Trophoblast cell (in vitro differentiated cells and primary cell): ENCODE measurements at places on chromosomes 1 and 21.
A peak's percentile ranks its signal among the peaks of the same experiment; 100 is the strongest.

GRCh38 chr21:45607021-45607908 lies 36.3 kb upstream of the PCBP3 start:
- DNase-seq, result no peak

GRCh38 chr1:3034728-3035562 lies 13.7 kb downstream of the ACTRT2 start:
- DNase-seq, result no peak

GRCh38 chr1:54976747-54977146 lies 3.7 kb upstream of the TMEM61 start:
- DNase-seq, result no peak

DNA sequence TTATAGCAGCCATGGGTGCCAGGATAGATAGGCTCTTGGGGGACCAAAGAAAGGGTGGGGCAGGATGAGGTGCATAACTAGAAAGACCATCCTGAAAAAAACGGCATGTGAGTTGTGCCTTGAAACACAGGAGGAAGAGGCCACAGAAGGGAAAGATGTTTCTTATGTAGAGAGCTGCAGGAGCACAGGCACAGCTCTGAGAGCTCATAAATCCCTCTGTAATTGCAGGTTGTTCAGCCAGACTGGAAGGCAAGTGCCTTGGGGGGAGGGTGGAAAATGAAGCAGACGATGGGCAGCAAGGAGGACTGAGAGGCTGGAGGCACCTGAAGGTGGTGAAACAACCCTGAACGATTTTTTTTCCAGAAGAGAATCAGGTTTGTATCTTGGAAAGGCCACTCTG lies 170.7 kb downstream of the NR5A2 start:
- DNase-seq, result no peak

GRCh38 chr1:183630748-183631147 lies 4.8 kb downstream of the ARPC5 start:
- no peak for DNase-seq

GRCh38 chr1:67586596-67586995 lies 98.4 kb upstream of the GADD45A start:
- peak; percentile 11 for DNase-seq

GRCh38 chr21:42231756-42232155 lies 12.8 kb downstream of the ABCG1 start:
- DNase-seq, result no peak

- DNase-seq, result no peak
Observed at GRCh38 chr1:8552820-8553397, 235.0 kb downstream of the SLC45A1 start.

DNA sequence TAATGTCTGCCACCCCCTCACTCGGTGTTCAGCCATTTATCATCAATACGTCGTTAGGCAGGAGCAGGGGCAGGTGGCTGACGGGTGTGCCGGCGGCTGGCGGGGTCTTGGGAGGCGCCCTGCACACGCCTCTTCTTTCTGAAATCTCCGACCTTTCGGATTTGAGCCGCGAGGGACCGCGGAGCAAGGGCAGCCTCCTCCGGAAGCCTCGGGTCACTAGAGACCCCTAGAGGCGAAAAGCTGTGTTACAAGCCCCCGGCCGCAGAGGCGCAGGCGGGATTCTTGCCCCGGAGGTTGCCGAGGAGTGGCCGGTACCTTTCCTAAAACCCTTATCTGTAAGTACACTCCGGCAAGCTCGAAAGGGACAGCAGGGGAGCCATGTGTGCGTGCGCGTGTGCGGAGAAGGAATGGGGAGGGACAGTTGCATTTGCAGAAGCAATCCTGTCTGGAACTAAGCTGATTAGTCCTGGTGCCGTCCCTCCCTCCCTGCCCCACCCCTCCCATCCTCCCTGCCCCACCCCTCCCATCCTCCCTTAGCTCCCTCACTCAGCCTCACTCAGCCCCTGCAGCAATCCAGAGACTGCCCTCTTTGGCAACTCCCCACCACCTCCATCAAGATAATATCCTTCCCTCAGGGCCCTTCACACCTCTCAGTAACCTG lies 11.0 kb downstream of the BRINP2 start:
- DNase-seq, result peak; percentile 88

DNA sequence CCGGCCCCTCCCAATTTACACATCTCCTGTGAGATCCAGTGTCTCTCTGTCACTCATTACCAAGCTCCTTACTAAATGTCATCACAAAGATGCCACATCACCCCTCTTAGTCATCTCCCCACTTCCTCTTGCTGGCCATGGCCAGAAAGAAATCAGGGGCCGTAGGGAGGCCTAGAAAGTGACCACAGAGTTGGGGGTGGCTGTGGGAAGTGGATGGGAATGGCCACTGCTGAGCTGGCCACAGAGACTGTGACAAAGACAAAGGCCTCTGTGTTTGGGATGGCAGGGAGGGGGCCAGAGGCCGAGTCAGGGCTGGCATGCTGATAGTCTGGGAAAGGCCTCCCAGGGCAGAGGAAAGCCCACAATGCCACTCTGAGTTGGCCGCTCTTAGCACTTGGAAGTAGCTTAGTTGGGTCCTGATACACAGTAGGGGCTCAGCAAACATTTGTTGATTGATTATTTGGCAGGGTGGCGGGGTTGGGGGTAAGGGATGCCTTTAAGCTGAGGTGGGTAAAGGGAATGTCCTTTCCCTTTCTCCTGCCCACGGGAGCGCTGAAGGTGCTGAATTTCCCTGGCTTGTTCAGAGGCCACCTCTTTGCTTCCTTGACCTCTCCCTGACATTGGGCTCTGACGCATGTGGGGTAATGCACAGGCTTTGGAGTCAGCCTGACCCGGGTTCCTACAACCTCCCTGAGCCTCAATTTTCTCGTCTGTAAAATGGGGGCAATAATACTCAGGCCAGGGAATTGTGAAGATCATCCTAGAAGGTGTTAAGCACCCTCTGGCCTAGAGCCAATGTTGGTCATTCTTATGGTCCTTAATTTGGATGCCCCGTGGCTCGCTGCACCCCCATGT lies 13.2 kb downstream of the NAV1 start:
- peak; percentile 41 for DNase-seq

DNA sequence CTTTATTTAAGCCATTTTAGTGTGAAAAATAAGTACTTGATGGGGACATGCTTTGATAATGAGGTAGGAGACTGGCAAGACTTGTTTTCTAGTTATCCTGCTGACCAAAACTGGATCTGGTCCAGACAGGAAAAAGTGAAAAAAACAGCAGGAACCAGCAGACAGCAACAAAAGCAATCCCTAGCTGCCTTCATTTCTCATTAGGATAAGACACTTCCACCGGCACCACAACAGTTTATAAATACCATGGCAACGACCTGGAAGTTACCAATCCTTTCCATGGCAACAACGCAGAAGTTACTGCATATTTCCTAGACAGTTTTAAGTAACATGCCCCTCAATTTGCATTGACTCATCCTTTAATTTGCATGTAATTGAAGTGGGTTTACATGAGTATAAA lies 993.8 kb upstream of the NCAM2 start:
- DNase-seq, result no peak

DNA sequence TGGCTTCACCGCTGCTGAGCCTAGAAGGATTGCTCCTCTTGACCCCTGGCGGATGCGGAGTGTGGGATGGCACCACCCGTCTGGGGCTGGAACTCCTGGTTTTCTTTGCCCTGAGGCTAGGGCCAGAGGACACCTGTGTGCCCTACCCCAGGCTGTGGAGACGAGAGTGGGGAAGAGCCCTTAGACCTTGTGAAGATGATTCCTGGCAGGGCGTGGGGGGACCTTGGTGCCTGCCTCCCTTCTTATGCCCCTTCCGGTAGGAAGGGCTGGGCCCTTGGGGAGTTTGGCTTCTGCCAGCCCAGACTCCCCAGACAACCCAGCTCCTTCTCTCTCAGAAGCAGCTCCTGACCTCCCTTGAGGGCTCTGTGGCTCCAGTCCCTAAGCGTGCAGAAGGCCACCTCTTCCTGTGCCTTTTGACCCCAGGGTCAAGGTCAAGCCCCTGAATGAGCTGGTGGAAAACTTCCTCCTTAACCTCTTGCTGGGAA lies 891 bp downstream of the RPS6KA1 start:
- no peak for DNase-seq

- peak; percentile 56 for DNase-seq
Observed at GRCh38 chr1:43978551-43979260, at the start of gene B4GALT2. Gene B4GALT2, plus strand, starts transcription at chr1:43979210. Its CDS starts 1,951 bp downstream, at chr1:43981161.

DNA sequence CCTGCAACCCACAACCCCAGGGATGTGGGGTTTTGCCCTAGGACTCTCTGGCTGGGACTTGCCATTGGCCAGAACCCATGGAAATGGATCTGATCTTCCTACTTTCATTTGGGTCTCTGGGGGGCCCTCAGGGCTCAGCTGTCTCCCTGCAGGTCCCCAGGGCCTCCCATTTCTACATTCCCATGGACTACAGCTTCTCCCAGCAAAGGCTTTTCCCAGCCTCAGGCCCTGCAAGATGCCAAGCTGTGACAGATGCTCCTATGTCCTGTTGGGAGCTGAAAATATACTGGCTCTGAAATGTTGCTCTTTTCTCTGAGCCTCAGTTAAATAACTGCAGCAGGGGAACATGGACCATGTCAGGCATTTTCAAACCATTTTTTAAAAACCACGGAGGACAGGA lies 99.5 kb upstream of the IGSF21 start:
- no peak for DNase-seq

DNA sequence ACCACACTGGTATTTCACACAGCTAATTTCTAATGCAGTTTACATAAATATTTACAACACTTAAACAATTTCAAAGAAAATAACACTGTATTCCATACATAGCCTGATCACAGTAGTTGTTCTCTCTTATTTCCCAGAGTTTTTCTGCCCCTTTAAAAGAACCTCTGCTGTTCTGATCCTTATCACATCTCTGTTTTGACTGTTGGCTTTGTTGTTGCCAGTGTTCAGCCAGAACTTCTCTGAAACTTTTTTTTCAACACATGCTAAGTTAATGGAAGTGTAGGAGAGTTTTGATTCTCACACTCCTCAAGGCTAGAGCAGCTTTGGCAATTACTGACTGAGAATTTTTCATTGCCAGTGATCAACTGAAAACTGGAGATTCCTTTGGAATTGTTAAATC lies 11.1 kb downstream of the SELE start:
- no peak for DNase-seq

- DNase-seq, result no peak
Observed at GRCh38 chr1:219459351-219460080, 153.4 kb downstream of the ZC3H11B start.

DNA sequence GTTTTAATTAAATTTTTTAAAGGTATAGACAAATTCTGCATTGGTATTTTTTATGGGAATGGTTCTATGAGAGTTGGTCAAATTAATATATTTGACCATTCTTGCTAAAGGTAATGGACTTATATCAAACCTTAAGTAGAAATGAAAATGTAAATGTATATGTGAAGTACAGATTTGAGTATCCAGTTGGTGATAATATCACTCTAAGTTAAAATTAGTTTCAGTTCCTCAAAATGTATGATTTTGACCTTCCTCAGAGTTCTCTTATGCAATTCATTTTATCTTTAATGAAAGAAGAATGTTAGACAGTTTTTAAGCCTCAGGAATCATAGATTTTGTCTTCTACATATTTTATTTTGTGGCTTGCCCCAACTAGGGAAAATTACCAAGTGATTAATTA lies 1291.5 kb upstream of the B3GALT2 start:
- no peak for DNase-seq

GRCh38 chr1:239719642-239720258 lies 333.4 kb downstream of the CHRM3 start:
- DNase-seq, result no peak

- no peak for DNase-seq
Observed at GRCh38 chr1:194273660-194274059, 1087.2 kb upstream of the B3GALT2 start.

GRCh38 chr1:203649551-203649998 lies 22.9 kb downstream of the ATP2B4 start:
- DNase-seq, result no peak

DNA sequence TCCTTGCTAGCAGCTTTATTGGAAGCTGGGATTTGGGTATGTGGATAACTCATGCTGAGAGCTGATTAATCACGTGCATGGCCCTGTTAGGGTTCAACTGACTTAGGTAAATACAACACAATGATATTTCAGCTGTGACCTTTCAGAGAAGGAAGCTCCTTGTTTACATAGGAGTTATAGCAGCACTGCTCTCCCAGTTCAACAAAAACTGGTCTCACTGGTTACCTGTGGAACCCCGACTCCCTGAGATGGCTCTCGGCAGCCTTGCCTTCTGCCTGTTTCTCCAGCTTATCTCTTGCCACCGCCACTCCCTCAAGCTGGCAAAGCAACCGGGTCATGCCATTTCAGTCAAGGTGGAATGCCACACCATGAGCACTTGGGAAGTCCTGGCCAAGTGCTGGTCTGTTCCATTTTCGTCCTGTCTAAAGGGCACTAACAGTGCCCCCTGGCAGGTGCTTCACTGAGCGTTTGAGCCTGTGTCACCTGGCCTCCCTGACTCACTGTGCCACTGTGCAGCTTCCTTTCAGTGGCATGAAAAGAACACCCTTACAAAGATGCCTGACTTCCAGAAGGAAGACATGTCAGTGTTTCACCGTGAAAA lies 31.6 kb downstream of the DOP1B start:
- DNase-seq, result no peak

DNA sequence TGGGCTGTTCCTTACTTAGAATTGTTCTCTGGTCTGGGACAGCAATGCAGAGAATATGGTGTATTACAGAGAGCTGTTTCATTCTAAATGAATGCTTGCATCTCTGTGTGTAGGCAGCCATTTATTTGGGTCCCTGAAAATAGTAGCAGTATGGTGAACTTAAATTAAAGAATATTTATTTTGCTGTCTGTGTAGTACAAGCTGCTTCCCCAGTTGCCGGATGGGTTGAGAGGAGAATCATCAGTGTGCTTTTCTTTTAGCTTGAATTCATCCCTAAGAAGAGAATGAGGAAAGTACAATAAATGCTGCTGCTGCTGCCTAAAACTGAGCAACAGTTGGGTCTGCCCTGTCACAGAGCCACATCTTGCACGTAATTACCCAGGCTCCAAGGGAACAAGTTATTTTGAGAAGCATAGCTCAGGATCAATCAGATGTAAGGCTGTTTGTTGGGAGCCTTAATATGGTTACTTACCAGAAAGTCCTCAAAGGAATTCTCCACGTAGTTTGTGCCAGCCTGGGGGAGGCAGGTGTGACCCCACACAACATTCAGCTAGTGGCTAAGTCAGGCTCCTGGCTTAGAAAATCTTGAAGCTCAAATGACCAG lies 16.6 kb downstream of the ACTN2 start:
- DNase-seq, result no peak

GRCh38 chr1:156432669-156433018 lies 63.6 kb downstream of the RHBG start:
- no peak for DNase-seq

DNA sequence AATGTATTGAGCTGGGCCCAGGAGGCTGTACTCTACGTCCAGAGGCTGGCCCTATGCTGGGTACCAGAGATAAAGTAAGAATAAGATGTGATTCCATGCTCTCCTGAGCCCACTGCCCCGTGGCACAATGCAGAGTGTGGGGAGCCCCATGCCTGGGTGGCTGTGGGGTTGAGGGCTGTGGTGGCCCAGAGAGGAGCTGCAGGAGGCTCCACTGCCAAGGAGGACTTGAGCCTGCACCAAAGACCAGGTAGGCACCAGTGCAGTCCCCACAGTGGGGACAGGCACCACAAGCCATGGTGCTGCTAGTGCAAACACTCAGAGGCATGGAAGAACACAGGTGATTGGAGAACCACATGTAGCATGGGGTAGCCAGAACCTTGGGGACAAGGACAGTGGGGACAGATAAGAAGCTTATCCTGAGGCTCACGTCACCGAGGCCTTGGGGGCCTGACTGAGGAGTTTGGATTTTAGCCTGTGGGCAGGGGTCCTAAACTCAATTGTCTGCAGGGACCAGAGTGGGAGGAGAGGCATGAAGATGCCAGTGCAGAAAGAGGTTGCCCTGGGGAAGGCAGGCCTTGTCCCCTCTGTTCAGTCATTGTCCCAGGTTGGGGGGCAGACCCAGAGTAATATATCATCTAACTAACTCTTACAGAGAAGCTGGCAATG lies 21.9 kb upstream of the EPS8L3 start:
- no peak for DNase-seq
